Activated CD8-positive, alpha-beta T cell treated with anti-CD3 and anti-CD28 coated beads for 36 hours (primary cell): ENCODE measurements at places on chromosomes 7 and 10. TPM values are rescaled to one million over a fixed set of nuclear protein-coding genes. Genes with fewer than 3 reads are reported as not detected.

- DNase-seq: no peak
- no peak overlapping the region for H3K27ac ChIP-seq
- H3K4me3 ChIP-seq: no peak overlapping the region
- H3K36me3 ChIP-seq: no peaks in the 10 kb centered on the region
- peaks cover 3% of the 10 kb centered on the region for H3K4me1 ChIP-seq
Measured at GRCh38 chr10:60385399-60385738, 4.3 kb downstream of the ANK3 start.

DNA sequence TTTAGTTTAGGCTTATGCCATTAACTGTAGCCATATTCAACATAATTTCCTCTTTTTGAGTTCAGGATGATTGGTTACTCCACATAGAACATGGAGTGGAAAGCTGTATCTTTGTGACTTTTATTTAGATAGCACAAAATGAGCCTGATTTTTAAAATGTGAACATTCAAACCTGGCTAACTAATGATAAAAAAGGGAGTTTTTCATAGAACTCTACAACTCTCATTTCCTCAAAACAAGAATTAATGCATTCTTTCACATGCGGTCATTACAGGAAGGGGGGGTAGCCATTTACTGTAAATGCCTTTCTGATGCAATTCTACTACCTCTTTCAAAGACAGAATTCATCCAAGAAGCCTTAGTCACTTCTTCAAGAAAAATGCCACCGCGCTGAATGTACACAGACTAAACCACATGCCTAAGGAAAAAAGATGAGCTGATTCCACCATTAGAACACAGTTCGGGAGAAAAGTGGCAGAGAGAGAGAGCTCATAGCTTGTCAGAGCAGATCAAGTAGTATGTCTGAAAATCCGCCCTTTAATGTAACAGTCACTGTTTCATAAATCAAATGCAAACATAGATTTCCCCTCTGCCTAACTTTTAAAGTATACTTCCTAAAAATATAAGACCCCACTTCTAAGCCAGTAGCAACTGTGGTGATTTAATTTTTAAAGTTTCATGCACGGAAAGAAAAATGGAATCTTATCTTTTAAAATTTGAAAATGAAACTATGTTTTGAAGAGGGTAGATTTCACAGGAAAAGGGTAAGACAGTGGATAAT is 226.4 kb upstream of the KLF14 start:
- DNase-seq: peak; percentile 67
- H3K4me1 ChIP-seq: peaks cover 38% of the 10 kb centered on the region
- H3K4me3 ChIP-seq: no peak overlapping the region
- H3K36me3 ChIP-seq: peaks cover 62% of the 10 kb centered on the region
- peak overlapping the region; percentile 99 for H3K27ac ChIP-seq
- no peaks in the 10 kb centered on the region for H3K27me3 ChIP-seq

GRCh38 chr7:158576050-158576762 is 11.4 kb downstream of the PTPRN2 start:
- H3K27me3 ChIP-seq: peaks cover 9% of the 10 kb centered on the region
- no peak for DNase-seq
- no peak overlapping the region for H3K4me3 ChIP-seq
- no peaks in the 10 kb centered on the region for H3K4me1 ChIP-seq
- no peaks in the 10 kb centered on the region for H3K36me3 ChIP-seq
- H3K27ac ChIP-seq: no peak overlapping the region

- H3K4me3 ChIP-seq: no peak overlapping the region
- peaks cover 8% of the 10 kb centered on the region for H3K36me3 ChIP-seq
- no peak for DNase-seq
Measured at GRCh38 chr10:5424751-5425150, 12.4 kb downstream of the NET1 start.

- no peaks in the 10 kb centered on the region for H3K27me3 ChIP-seq
- H3K4me1 ChIP-seq: peaks cover 10% of the 10 kb centered on the region
- H3K4me3 ChIP-seq: no peak overlapping the region
- DNase-seq: no peak
Measured at GRCh38 chr7:36806891-36807290, 82.6 kb upstream of the AOAH start.

DNA sequence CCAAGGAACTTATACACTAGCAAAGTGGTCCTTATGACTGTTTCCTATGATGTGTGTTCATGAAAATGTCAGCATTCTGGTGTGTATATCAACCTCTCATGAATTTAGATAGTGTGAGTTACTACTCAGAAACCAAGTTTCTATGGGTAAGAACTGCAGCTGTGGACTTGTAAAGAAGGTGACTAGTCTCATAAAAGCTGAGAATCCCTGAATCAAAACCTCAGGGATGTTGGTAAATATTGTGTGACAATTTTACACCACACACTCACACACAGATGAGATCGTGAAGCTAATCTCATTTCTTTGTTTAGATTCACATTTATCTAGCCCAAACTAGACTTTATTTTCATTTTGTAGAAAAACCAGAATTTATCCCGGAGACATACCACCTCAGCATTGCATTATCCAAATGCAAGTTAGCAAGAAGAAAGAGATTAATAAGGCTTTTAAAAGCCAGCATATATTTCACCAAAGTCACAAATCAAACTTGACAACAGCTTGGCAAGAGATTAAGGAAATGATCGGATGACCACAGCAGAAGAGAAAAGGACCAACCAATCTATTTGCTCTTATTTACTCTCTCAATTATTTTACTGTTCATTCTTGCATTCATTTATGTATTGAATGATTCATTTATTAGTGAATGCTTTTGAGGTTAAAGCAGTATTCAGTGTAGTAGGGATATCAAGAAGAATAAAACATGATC is 92.9 kb downstream of the PLXDC2 start:
- H3K27me3 ChIP-seq: no peaks in the 10 kb centered on the region
- H3K36me3 ChIP-seq: no peaks in the 10 kb centered on the region
- no peak overlapping the region for H3K27ac ChIP-seq
- H3K4me1 ChIP-seq: no peaks in the 10 kb centered on the region

DNA sequence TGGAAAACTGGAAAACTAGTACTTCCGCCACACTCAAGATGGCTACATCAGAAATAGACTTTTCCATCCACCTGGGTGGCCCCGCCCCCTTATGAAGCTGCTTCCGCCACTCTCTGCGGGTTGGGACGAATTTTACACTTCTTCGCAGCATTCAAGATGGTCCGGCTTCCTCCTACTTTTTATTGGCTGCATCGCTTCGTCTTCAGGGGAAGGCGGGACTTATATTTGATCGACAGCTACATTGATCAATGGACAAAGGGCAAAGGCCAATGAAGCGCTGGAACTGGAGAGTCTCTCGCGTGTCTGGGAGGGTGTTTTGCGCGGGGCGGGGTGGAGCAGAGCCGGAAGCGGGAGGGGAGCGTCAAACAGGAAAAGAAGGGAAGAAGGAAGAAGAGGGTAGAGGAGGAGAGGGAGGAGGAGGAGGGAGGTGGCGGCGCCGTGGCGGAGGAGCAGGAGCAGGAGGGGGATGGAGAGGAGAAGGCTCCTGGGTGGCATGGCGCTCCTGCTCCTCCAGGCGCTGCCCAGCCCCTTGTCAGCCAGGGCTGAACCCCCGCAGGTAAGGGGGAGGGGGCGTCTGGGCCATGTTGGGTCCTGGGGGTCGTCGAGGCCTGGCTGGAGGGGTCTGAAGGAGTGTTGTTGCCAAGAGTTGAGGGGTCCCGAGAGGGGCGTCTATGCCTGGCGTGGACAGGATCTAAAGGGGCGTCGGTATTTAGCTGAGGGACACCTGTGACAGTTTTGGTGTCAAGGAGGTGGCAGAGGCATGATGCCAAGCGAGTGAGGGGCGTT is at the start of gene WBP1L:
Gene WBP1L, plus strand, starts transcription at position 361 of the 786 bp plus-strand sequence. Its CDS starts 106 bp downstream, at position 467.
- H3K4me3 ChIP-seq: peak within 1 kb of the TSS; percentile 95
- H3K27ac ChIP-seq: peak within 1 kb of the TSS; percentile 94
- peaks cover 36% of the 10 kb centered on the region for H3K4me1 ChIP-seq
- DNase-seq: peak; percentile 98
- no peaks in the 10 kb centered on the region for H3K27me3 ChIP-seq

DNA sequence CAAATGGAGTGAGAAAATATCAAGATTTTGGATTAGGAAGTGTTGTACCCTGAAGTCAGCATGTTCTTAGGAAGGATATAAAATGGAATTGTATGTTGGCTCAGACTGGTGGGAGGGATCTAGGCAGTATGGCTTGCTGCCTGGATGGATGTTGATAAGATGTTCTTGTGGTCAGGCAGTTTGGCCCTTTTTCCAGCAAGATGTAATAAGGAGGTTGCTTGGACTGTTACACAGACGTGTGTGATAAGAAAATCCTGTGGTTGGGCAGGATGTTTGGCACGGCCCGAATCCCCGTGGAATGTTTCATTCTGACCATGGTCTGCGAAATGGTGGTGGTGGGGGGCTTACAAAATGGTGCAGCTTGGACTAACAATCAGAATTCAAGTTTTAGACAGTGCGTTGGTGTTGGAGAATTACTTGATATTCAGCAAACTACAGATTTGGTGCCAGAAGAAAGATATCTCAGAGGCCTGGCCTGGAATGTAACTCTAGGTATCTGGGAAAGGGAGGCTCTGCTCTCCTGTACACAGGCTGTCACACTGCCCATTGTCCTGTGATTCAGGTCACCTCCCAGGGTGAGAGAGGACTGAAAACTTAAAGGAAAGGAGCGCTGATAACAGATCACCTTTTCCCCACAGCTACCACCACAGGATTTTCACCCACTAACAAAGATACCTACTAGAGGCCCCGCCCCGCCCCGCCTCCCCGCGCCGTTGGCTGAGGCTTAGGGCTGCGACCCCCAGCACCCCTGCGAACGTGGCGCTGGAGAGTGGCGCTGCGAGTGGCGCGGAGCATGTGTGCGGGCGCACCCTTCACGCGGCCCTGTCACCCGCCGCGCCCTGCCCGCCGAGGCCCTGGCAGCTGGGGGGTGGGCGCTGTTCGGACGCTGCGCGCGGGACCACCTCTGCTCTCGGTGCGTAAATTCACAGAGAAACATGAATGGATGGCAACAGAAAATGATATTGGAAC is 19.3 kb upstream of the ZNF680 start:
- no peaks in the 10 kb centered on the region for H3K27me3 ChIP-seq
- no peak for DNase-seq
- no peak overlapping the region for H3K27ac ChIP-seq

GRCh38 chr10:17923728-17924127 is 28.0 kb upstream of the SLC39A12 start:
- H3K4me1 ChIP-seq: no peaks in the 10 kb centered on the region
- H3K36me3 ChIP-seq: no peaks in the 10 kb centered on the region
- no peaks in the 10 kb centered on the region for H3K27me3 ChIP-seq
- no peak overlapping the region for H3K4me3 ChIP-seq
- no peak for DNase-seq

GRCh38 chr10:22005763-22006162 is 2.2 kb upstream of the DNAJC1 start:
- no peak overlapping the region for H3K4me3 ChIP-seq
- H3K27ac ChIP-seq: no peak overlapping the region
- H3K36me3 ChIP-seq: peaks cover 2% of the 10 kb centered on the region
- H3K27me3 ChIP-seq: peaks cover 4% of the 10 kb centered on the region

- H3K27me3 ChIP-seq: no peaks in the 10 kb centered on the region
- peaks cover 61% of the 10 kb centered on the region for H3K4me1 ChIP-seq
- peak overlapping the region; percentile 94 for H3K27ac ChIP-seq
- peak overlapping the region; percentile 99 for H3K4me3 ChIP-seq
- H3K36me3 ChIP-seq: peaks cover 85% of the 10 kb centered on the region
Measured at GRCh38 chr10:43395571-43396060, 13.4 kb downstream of the HNRNPF start.

GRCh38 chr7:12674861-12675260 is 12.6 kb upstream of the ARL4A start:
- no peaks in the 10 kb centered on the region for H3K36me3 ChIP-seq
- peak; percentile 52 for DNase-seq
- H3K27me3 ChIP-seq: no peaks in the 10 kb centered on the region
- peaks cover 7% of the 10 kb centered on the region for H3K4me1 ChIP-seq
- H3K4me3 ChIP-seq: no peak overlapping the region
- H3K27ac ChIP-seq: no peak overlapping the region

DNA sequence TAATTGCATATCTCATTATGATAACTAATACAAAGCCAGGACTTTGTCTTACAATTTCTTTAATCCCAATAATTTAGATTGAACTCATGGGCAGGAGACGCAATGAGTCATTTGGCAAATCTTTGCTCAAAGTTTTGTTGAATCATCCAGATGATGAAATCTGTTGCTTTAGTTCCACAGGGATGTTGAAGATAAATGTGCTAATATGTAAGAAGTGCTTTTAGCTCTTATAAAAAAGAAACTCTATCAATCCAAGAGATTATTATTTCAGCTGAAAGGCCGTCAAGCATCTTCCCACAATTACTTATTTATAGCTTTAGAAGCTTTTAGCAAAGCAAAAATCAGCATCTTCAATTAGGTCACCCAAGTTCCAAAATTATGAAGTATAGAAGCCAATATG is 36.8 kb upstream of the ANK3 start:
- H3K4me3 ChIP-seq: no peak overlapping the region
- no peak for DNase-seq
- H3K27ac ChIP-seq: no peak overlapping the region
- H3K36me3 ChIP-seq: no peaks in the 10 kb centered on the region

DNA sequence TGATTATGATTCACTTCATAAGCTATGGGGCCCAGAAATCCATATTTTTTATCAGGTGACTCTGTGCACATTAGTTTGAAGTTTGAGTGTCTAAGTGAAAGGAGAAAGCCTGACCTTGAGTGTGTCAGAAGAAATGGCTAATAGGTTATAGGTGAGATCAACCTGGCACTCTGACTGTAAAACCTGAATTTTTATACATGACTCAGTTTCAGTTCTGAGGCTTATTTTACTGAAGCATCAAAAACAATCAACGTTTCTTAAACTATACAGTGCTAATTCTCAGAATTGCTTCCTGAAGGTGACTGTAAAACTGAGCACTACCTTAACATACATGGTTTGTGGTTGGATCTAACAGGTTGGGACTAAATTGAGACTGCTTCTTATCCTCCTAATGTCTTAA is 159.4 kb upstream of the AHR start:
- H3K36me3 ChIP-seq: peaks cover 4% of the 10 kb centered on the region
- H3K27me3 ChIP-seq: no peaks in the 10 kb centered on the region
- no peak for DNase-seq
- peaks cover 74% of the 10 kb centered on the region for H3K4me1 ChIP-seq
- H3K27ac ChIP-seq: peak overlapping the region; percentile 92
- peak overlapping the region; percentile 23 for H3K4me3 ChIP-seq

DNA sequence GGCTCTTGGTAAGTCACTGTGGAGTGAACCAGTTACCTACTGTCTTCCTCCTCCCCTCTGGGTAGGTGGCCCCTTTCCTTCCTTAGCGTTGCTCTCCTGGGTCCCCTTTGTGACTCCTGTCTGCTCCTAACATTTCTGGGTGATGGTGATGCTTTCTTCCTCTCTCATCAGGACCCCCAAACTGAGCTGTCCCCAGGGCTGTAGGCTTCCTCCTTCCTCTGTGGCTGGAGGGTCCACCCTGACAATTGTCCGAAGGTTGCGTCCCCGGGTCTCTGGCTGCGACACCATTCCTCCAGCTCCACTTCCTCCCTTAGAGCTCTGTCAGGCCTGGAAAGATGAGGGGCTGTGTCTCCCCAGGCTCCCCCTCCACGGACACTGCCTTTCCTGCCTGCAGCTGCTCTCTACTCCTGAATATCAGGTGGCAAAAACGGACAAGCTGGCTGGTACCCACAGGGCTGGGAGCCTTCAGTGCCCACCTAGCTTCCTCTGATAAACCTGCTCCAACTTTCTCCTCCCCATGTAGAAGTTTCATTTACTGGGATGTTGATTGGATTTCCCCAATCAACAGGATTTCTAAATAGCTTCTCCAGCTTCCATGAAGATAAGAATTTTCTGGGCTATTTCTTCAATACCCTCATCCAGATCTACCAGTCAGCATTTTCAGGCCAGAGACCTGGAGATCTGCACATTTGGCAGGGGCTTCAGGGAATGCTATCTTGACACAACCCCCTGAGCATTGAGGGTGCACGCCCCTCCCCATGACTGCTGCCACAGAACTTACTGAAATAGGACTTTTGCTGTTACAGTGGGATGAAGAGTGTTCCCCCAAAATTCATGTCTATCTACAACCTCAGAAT is 506.5 kb downstream of the TCERG1L start:
- H3K4me1 ChIP-seq: no peaks in the 10 kb centered on the region
- no peak for DNase-seq
- no peak overlapping the region for H3K27ac ChIP-seq

PHKG1 gene
- 2.9 TPM for total RNA-seq

TRPV5 gene
- not detected for total RNA-seq

KNDC1 gene
- total RNA-seq: not detected

AKR1C1 gene
- 0.56 TPM for total RNA-seq
